Liver (tissue), 10 donors: ENCODE measurements at places on chromosomes 12 and 14. TPM values are rescaled to one million over a fixed set of nuclear protein-coding genes. Genes with fewer than 3 reads are reported as not detected.

The CABP1 gene
- 0.08 TPM for total RNA-seq

The TAS2R50 gene
- 7.8 TPM for total RNA-seq

The TBC1D30 gene
- 0.79 TPM for total RNA-seq

The LGR5 gene
- total RNA-seq = 0.67 TPM

The RNU7-1 gene
- not detected for total RNA-seq

The PLA2G1B gene
- 0.84 TPM for total RNA-seq

The EIF2S1 gene
- 68.0 TPM for total RNA-seq

The SRGAP1 gene
- total RNA-seq = 0.51 TPM

The FAM181A gene
- not detected for total RNA-seq

The ARMH4 gene
- 3.2 TPM for total RNA-seq

The TAS2R14 gene
- 1.5 TPM for total RNA-seq

The PELI2 gene
- total RNA-seq = 2.9 TPM

The TAS2R20 gene
- total RNA-seq = 1.4 TPM

The SLCO1A2 gene
- total RNA-seq = 0.17 TPM

The DCP1B gene
- 3.5 TPM for total RNA-seq

The CLEC7A gene
- total RNA-seq = 7.0 TPM

The EPYC gene
- not detected for total RNA-seq

The RPL6 gene
- 584 TPM for total RNA-seq

The JAG2 gene
- total RNA-seq = 1.0 TPM

The SLC39A2 gene
- total RNA-seq = 0.08 TPM

The PRB2 gene
- total RNA-seq = not detected

The COA8 gene
- total RNA-seq = 10.3 TPM

The ART4 gene
- 28.3 TPM for total RNA-seq

The CLECL1 gene
- 0.42 TPM for total RNA-seq

The C3AR1 gene
- 8.8 TPM for total RNA-seq

The SLC2A13 gene
- 6.7 TPM for total RNA-seq

The TTC6 gene
- total RNA-seq = 21.7 TPM

The COL2A1 gene
- not detected for total RNA-seq

The PMCH gene
- total RNA-seq = not detected
